ENCODE measurements at places on chromosomes 11 and 22.

DNA sequence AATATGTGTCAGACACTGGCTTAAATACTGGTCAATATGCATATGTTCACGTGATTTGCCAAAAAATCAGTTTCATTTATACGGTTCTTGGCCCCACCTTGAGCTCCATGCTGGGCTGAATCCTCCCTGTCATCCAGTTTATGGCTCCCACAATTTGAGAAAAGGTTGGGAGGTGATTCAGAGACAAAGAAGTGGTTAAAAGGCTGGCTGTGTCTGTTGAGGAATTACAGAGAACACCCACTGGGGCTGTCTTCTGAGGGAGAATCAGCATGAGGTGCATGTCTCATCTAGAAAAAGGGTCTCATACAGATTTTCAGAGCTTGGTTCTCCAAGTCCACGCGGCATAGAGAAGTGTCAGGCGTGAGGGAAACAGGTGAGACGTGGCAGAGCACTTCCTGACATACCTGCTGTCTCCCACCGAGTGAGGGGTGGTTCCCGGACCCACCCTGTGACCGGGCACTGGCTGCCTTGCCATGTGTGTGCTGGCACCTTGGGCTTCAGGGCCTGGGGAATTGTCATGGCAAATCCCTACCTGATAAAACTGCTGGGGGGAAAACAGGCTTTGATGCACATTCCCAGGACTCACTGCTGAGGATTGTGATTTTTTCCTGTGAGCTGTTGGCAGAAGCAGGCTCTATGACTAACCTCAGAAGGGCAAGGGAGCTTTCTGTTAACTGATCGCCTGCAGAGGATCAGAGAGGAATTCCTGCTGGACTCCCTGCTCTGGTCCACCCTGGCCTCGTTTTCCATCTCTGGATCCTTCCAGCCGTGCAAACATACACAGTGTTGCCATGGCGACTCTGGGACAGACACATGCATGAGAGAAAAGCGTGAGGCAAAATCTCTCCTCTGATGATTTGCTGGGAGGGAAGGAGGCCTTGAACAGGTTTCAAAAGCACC is 223.6 kb downstream of the ADAMTS15 start:
- no peak for DNase-seq

DNA sequence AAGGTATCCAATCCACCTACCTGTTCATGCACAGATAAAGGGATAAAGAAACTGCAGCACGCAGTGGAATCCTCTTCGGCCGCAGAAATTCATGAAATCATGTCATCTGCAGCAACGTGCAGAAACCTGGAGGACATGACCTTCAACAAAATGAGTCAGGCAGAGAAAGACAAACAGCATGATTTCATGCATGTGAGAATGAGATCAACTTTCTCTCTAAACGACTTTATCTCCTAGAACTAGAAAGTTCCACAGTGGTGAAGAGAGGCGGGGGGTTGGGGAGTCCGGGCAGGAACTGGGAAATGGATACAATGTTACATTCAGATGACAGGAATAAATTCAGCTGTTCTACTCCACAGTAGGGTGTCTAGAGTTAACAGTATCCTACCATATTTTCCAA is 9.9 kb downstream of the RGL4 start:
- DNase-seq: no peak

DNA sequence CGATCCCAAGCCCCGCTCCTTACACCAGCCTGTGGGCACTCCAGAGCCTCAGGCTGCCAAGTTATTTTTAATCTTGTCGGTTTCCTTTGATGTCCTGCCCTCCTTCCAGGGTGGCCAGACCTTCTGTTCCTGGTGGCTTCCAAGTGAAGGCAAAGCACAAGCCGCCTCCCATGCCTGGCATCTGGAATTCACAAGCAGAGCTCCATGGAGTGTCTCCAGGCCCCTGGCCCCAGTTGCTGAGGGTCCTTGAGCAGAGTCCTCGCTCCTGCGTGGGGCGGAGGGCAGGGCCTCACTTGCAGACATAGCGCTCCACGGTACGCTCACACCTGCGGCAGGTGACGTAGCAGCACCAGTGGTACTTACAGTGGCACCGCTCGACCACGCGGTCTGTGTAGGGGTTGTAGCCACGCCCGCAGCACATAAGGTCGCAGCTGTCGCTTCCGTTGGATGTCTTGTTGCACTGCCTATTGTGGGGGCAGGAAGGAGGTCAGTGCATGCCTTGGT is 19.5 kb downstream of the WNT11 start:
- no peak for DNase-seq

DNA sequence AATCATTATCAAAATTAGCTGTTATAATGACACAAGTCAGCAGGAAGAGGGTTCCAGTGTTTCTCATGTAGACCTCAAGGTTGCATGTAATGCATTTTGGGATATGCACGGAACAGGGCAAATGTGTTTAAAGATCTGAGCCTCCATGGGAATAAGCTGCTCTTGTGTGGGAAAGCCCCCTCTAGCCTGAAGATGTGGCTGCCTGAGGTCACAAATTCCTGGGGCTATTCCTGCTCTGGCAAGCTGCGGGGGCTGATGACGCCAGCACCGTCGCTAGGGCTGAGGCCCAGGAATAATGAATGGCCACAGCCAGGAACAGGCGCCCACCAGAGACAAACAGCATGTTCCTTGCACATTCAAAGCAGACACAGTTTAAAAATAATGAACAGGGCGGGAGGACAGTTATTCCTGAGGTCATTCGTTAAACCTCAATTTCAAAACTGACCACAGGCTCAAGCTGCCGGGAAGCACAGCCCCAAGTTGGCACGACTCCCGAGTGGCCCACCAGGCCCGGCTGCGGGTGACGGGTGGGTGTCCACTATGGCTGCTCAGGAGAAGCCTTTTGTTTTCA is 11.7 kb downstream of the OSBPL5 start:
- no peak for DNase-seq

DNA sequence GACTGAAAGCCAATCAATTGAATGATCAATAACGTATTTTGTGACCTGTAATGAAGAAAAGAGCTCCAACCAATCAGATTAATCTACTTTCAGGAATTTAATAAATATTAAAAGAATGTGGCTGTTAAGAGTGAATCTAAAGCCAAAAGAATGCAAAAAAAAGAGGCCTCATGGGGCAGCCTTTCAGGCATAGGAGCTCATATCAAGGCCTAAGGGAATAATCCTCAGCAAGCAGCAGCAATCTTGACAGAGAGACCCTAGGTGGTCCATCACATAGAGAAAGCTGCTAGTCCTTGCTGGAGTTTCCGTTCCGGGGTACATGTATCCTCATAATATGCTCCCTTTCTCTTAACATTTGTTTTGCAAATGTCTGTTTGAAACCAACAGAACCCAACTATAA is 313.1 kb upstream of the PITPNB start:
- DNase-seq: no peak

All from activated gamma-delta T cell treated with anti-CD3 and anti-CD28 coated beads, Interleukin-2, amount 50 U/mL, for 16 hours (primary cell).